ENCODE measurements at places on chromosomes 3 and 15.

GRCh38 chr3:66485291-66485968, 15.4 kb downstream of the LRIG1 start:
- DNase-seq = no peak

DNA sequence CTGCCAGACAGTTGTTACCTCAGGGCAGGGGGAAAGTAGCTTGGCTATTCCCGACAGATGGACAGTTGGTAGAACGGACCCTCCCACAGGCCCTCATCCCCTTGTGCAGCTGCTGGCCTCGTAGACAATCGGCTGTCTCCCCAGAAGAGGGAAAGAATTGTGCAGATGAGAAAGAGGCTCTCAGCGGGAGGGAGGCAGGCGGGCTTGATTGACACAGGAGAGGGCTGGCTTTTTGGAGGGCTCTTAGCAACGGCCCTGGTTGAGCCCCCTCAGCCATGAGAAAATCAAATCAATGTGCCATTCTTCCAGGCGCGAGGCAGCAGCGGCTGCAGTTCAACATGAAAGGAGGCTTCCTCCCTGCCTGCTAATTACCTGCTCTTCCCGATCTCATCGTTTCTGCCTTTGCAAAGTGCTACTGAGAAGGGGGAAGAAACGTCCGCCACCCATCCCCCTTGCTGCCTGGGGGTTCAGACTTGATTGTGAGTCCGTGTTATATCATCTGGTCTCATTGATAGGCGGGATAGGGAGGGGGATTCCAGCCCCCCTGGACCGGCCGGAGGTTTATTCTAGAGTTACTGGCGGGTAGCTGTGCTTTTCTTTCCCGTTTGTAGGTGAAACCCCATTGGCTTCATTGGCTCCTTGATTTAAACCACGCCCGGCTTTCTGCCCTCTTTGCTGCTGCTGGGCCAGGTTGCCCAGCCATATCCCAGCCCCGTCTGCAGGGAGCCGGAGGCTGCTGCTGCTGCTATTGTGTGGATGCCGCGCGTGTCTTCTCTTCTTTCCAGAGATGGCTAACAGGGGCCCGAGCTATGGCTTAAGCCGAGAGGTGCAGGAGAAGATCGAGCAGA, at the start of gene TAGLN3:
Gene TAGLN3 (plus strand): TSS at position 287 of the 848 bp plus-strand sequence. CDS start 501 bp downstream, at position 788.
- peak; percentile 28 for DNase-seq

GRCh38 chr3:45826321-45826720, 15.6 kb downstream of the LZTFL1 start:
- no peak for DNase-seq

DNA sequence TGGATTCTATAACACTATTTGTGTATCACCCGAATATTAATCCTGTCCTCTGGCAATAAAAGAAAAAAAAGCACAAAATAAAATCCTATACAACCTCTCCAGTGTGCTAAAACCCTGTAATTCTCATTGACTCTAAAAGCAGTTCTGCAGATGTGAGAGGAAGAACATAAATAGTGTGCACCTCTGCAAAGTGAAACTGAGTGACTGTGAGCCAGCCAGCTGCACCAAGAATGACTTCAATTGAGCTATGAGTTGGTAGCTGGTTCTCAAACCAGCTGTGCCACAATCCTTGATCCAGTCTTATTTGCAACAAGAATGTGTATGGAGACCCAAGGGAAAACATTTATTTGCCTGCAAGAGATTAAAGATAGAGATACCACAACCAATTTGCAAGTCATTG, 31.2 kb upstream of the COL8A1 start:
- DNase-seq = no peak

- no peak for DNase-seq
Measured at GRCh38 chr3:145124900-145125678, 1035.9 kb downstream of the PLOD2 start.

DNA sequence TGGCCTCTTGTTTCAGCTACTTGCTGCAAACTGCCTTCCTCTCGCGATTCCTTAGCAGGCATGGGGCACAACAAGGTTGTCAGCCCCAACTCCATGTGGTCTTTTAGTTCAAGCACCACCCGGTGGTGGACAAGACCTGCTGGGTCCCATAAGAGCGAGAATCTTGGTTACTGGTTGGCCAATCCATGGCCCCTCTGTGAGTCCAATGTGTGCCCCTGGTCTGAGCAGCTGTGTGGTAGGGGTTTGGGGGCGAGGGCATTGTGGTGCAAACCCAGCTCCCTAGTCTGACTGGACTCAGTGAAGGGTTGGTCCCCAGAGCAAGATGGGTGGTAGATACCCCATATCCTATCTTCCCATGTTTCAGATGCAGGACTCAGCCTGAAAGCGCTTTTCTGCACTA, 48.8 kb downstream of the MESD start:
- DNase-seq = no peak

GRCh38 chr15:62291262-62291661, 126.2 kb upstream of the C2CD4B start:
- no peak for DNase-seq
